HTR-8/SVneo (cell line): ENCODE measurements at places on chromosomes 7 and 10.

GRCh38 chr7:41627645-41628298, 75.1 kb downstream of the INHBA start:
- DNase-seq: no peak

DNA sequence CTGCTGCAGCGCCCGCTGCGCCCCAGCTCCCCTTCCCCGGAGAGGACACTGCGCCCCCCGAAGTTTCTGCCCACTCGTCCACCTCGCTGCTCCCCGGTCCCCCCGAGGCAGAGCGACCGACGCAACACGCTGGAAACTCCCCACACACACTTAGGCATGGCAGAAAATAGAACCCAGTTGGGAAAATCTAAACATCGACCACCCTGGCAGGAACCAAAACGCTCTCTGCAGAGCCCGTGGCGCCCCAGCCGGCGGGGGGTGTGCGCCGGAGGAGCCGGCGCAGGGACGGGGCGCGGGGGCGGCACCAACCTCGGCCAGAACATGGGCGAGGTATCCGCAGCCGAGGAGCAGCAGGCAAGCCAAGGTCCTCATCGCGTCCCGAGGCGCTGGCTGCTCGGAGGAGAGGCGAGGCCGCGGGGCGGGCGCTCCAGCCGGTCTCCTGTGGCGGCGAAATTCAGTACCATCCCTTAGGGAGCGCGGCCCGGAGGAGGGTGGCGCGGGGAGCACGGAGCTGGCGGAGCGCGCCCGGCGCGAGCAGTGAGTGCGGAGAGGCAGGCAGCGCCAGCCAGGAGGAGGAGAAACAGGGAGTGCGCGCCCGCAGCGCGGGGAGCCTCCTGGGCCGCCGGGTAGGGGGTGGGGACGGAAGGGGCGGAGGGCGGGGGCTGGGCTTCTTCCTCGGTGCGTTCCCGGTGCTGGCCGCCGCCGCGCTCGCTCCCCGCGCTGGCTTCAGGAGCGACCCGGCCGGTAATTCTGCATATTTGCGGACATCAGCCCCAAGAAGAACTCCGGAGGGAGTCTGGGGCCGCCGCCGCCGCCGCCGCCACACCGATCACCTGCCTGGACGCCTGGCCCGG, 789 bp downstream of the PDGFA start:
- DNase-seq: peak; percentile 79

GRCh38 chr7:20959281-20959680, 172.6 kb upstream of the SP8 start:
- no peak for DNase-seq

GRCh38 chr10:26622891-26623290, 74.6 kb upstream of the PDSS1 start:
- DNase-seq: no peak

GRCh38 chr7:144853542-144853941, 17.7 kb upstream of the TPK1 start:
- DNase-seq: no peak

GRCh38 chr7:76047305-76047810, 442 bp downstream of the STYXL1 start:
- DNase-seq: no peak

GRCh38 chr10:129101232-129101980, 365.6 kb upstream of the MGMT start:
- DNase-seq: no peak

GRCh38 chr7:149669121-149669818, 104.1 kb downstream of the ZNF467 start:
- DNase-seq: no peak

DNA sequence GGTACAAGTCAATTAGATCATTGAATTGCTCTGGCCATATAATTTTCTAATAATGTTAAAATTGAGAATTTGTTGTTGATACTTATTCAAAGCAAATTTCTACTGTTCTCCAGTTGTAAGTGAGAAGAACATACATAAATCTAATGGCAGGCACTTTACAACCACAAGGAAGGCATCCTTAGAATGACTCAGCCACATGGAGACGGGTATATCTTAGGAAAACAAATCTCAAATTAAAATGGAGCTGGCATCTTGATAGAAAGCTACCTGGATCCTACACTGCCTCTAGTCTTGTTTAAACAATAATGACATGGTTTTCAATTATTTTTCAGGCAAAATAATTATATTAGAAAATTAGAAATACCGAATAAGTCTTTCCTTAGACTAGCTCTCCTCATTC, 1183.7 kb upstream of the SORCS1 start:
- DNase-seq: no peak
